Stimulated activated CD8-positive, alpha-beta memory T cell treated with anti-CD3 and anti-CD28 coated beads, Interleukin-7, amount 100 ng/mL, for 1 hour (primary cell): ENCODE measurements at places on chromosomes 3 and 15.

DNA sequence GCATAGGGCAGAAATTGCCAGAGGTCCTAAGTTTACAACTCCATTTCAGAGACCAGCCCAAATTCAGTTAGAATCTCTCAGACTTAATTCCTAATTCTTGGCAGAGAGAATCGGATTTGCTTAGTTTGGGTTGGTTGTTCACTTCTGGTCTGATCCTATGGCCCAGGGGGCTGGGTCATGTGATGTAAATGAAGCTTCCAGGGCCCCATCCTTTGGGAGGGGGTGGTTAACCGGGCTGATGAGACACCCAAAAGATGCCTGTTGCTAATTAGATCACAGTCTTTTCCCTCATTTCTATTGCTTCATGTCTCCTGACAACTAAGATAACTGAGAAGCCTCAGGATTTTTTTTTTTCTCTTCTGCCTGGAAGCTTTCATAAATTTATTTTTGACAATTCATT lies 11.1 kb upstream of the ZNF620 start:
- no peak for DNase-seq

- no peak for DNase-seq
These were observed 265.4 kb downstream of the SLCO3A1 start for GRCh38 chr15:92118936-92119325.

GRCh38 chr3:136790786-136791185 lies 28.1 kb upstream of the SLC35G2 start:
- no peak for DNase-seq

GRCh38 chr3:122668930-122669730 lies 11.5 kb upstream of the PARP14 start:
- no peak for DNase-seq

GRCh38 chr3:182292591-182292990 lies 500.7 kb upstream of the ATP11B start:
- no peak for DNase-seq

DNA sequence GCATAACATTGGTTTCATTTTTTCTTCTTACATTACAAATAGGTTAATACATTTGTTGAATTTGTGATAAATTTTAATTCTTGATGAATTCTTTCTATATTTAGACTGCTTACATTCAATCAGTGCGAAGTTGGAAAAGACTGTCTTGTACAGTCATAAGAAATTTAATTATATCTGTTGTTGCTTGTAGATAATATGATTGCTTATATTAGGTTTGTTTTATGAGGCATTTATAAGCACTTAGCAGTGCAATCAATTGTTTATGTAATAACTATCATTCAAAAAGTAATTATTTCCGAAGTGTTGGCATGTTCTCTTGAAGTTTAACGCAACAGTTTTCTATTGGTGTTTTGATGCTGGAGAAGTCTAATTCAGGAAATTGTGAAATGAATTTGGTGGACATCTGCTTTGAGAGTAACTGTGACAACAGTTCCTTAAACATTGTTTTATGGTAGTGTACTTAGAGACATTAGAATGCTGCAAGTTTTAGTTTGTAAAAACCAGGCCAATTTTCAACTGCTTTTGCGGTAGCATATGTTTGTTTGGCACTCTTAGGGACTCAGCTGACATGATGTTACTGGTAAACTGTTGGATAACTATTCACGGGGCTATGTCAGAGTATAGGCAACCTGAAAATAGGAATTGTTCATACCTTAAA lies 99.7 kb downstream of the NAALADL2 start:
- no peak for DNase-seq

- DNase-seq, result no peak
These were observed 82.7 kb downstream of the SLC25A26 start for GRCh38 chr3:66303491-66303901.

- DNase-seq, result no peak
These were observed 215.2 kb downstream of the POLQ start for GRCh38 chr3:121330634-121331033.

- DNase-seq, result no peak
These were observed 308.2 kb upstream of the ADAMTS9 start for GRCh38 chr3:64995857-64996551.

DNA sequence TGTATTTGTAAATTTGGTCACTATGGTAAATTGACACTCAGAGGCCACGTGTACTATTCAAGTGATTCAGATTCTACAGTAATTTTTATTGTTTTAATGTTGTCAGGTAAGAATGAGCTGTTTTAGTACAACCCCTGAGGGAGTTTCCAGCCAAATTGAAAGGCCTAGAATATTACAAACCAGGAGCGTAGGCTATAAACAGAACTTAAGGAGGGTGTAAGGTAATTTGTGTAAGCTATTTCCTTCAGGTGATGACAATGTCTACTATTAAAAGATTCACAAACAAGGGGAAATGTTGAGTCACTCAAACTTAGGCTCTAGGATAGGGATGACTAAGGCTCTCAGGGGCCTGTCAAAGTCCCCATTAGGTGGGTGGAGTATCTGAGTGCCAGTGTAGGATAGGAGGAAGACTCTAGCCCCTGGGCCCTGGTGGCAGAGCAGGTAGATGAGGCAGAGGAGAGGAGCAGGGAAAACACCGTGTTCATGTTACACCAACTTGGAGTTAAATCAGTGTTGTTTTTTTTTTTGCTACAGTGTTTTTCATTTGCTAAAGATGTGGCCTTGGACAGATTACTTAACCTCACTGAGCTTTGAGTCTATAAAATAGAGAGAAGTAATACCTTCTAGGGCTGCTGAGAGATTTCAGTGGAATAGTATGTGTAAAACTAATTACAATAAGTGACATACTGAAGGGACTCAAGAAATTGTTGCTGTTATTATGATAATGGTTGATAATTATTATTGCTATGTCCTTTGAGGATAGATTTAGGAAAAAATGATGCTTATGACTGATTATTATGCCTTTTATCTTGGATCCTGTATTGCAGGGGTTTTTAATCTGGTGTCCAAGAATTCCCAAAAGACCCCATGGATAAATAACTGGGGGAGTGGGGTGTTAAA lies 10.3 kb downstream of the TM4SF1 start:
- no peak for DNase-seq

DNA sequence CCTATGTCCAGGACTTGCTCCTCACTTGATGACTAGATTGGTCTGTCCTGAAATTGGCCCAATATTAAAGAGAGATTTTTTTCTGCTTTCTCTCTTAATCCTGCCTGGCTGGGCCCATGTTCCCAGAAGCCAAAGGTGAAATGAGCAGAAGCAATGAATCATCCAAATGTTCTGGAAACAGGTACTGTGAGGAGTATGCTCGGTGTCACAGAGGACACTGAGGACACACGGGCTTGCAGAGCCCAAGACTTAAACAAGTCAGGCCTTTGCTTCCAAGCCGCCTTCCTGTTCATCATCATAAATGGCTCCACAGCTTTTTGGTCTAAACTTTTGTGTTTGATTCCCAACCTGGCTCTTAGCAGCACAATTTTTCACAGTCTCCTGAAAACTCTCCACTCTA lies 31.4 kb downstream of the EIF3J start:
- no peak for DNase-seq
